ENCODE measurements at places on chromosomes 1 and 21. TPM values are rescaled to one million over a fixed set of nuclear protein-coding genes. Genes with fewer than 3 reads are reported as not detected.

The TLCD4 gene
- total RNA-seq, result 11.6 TPM

The S100A7 gene
- total RNA-seq, result not detected

GRCh38 chr1:38587766-38588165, 271.8 kb downstream of the RRAGC start:
- no peak for DNase-seq

DNA sequence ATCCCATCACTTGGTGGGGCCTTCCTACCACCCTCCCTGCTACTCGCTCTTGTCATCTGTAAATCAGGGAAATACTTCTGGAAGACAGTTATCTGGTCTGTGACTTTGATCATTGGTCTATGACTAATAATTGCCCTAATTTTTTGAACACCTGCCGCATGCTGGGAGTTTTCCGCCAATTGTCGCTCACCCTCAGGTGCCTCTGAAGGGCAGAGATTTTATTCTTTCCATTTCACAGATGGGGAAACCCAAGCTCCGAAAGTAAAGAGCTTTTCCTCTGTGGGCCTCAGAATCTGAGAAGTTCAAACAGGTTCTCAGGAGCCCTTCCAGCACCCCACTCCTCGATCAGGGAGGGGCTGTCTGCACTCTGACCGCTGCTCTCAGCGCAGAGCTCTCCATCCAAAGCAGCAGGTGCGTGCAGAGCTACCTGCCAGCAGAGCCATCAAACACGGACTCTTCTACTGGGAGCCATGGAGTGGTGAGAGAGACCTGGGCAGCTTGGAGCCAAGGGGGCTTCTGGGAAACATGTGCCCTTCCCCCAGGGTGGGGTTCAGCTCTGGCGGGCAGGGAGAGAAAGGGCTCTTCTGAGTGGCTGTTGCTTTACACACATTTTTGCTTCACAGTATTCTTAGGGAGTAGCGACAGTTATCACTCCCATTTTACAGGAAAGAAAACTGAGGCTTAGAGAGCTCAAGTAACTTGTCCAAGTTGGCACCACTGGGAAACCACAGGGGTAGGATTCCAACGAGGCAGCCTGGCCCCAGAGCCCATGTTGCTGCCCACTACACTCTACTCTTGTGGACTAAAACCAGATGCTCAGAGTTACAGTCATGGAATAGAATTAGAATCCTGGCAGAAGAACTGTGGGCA, 5.8 kb upstream of the RUNX3 start:
- no peak for DNase-seq

GRCh38 chr1:97337250-97338030, 583.4 kb downstream of the DPYD start:
- no peak for DNase-seq

- DNase-seq, result no peak
Measured at GRCh38 chr21:45900034-45900868, 81.3 kb upstream of the COL6A1 start.

DNA sequence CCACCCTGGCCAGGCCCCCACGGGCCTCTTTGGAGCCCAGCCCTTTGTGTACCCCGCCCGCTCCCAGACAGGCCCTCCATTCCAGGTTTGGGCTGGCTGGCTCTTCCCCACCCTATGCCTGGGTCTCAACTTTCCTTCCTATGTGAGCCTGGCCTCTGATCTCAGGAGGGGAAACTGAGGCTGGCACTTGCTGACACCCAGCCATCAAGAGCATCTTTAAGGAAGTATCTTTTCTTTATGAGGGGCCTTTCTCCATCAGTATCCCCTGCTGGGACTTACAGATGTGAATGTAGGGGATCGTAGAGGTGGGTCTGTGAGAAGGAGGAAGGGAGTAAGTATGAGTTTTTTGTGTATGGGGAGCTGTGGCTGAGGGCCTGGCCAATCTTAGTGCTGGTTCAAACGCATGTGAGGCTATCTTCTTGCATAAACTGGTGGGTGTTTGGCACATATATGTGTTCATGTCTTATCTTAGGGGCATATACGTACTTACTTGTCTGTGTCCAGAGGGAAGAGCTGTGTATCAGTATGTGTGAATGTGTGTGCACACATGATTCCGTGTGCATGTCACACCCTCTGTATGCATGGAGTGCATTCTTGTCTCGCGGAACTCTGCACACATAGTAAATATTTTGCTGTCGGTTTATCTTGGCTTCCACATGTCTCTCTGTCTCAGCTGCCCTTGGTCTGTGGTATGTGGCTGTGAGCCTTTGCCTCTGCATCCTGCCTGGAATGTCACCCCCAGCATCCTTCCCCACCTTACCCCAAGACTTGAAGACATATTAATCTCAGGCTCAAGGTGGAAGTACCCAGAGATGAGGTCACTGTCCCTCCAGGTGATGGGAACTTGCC, 5.4 kb downstream of the NECTIN4 start:
- no peak for DNase-seq

GRCh38 chr1:42732126-42732680, 7.8 kb downstream of the CLDN19 start:
- DNase-seq, result no peak

DNA sequence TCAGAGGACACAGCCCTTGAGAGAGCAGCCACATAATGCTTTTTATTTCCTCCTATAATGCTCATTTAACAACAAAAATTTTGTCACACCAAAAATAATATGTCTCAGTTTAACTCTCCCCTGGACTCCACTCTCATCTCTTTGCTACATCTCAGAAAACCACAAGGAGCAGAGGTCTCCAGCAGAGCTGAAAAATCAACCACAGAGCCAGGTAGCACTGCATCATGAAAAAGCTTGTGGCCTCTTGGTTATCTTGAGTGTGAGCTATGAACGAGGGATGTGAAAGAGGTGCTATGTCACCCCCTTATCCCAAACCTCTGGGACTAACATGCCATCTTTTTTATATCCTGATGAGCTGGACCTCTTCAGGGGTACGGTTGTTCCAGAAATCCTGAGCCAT, 44.4 kb downstream of the KCNH1 start:
- DNase-seq, result no peak

GRCh38 chr1:77156214-77156613, 63.0 kb downstream of the PIGK start:
- no peak for DNase-seq

All from Caki2 (cell line).